Activated T-helper 1 cell treated with anti-CD3 and anti-CD28 coated beads, Interleukin-2, amount 50 U/mL, for 16 hours (primary cell): ENCODE measurements at places on chromosomes 12 and 14.

DNA sequence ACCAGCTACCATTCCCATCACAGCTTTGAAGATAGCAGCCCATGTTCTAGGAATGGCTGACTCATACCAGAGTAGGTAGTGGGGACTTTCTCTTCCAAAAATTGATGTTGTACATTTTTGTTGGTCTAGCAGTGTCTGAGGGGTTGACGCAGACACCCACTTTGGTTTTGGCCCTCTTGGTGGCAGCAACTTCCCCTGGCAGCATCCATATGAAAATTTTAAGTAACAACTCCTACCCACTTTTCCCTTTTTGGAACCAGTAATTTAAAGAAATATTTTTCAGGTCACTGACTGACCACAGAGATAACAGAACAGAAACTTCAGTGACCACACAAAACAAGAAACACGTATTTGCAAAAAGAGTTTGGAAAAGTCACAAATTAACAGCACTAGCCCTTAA lies 162.0 kb upstream of the TMCC3 start:
- no peak for DNase-seq

- no peak for DNase-seq
These were observed 9.6 kb downstream of the C12orf76 start for GRCh38 chr12:110038741-110039084.

DNA sequence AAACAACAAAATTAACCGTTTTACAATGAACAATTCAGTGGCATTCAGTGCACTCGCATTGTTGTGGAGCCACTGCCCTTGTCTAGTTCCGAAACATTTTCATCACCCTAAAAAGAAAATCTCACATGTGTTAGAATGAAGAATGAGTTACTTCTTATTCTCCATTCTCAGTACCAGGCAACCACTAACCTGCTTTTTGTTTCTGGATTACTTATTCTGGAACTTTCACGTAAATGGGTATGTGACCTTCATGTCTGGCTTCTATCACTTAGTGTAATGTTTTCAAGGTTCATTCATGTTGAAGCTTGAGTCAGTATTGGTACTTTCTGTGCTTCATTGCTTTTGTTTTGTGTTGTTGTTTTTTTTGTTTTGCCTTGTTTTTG lies 15.6 kb downstream of the RCOR1 start:
- DNase-seq: no peak

- DNase-seq: no peak
These were observed 753 bp downstream of the CSRNP2 start for GRCh38 chr12:51082561-51083125.

DNA sequence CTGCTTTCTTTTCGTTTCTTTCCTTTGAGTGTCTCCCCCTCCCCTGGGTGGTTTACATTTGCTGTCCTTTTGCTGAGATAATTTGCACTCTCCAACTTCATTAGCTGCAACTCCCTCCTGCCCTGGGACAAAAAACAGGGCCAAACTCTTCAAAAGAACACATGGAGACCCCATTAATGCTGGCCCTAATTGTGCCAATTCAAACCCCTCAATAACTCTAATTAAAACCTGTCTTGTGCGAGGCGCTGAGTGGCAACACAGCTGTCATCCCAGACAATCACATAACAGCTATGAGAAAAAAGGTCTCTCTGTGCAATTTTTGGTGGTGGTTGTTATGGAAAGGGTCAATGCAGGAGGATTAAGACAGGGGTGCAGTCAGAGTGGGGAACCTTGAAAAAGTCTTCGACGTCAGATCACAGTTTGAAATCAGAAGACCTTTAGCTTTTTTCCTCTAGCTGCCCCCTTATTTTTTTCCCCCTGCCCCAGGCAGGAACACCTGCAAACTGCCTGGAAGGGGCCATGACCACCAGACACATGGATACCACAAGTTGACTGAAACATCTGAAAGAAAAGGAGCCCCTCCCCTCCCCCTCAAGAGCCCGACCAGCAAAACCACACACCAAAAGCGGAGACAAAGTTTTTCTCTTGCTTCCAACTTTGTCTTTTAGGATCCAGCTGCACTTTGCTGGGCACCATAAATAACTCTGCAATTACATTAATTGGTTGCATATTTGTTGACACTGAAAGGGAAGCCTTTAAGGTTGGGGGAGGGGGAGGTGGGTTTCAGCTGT lies 26.5 kb upstream of the SMOC1 start:
- DNase-seq: no peak

DNA sequence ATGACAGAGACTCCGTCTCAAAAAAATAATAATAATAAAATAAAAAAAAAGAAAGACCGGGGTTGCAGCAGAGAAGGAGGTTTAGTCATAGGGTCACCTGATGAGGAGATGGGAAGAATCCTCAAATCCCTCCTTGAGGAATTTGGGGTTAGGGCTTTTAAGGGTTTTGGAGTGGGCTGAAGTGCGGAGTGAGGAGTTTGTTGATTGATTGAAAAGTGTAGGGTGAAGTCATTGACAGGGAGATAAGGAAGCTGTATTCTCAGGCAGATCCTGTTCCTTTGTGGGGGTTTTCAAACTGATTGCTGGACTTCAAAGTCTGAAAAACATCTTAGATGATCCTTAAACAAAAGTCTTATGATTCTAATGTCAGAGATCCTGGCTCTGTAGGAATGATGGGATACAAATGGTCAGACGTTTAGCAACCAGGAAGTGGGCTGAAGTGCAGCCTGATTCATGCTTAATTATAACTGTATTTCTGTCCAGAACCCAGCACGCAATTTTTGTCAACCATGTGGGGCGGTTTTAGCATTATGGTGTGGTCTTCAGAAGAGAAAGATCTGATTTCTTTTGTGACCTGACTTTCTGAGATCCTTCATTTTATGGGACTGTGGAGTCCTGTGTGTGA lies 16.0 kb downstream of the FNTB start:
- DNase-seq: no peak

GRCh38 chr14:104954746-104955395 lies 23.3 kb downstream of the AHNAK2 start:
- no peak for DNase-seq

- DNase-seq: no peak
These were observed 448.6 kb downstream of the FUT8 start for GRCh38 chr14:65860956-65861611.

DNA sequence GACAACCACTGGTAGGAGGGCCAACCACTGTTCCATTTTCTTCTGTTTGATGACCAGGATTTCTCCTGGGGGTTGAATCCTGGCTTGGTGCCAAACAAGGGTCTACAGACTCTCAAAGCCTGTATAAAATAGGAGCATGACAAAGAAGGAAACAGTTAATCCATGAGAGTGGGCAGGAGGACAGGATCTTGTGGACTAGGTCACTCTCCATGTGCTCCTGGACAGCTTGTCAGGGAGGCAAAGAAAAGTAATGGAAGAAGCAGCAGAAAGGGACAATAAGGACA lies 243.7 kb downstream of the AKAP6 start:
- DNase-seq: no peak

DNA sequence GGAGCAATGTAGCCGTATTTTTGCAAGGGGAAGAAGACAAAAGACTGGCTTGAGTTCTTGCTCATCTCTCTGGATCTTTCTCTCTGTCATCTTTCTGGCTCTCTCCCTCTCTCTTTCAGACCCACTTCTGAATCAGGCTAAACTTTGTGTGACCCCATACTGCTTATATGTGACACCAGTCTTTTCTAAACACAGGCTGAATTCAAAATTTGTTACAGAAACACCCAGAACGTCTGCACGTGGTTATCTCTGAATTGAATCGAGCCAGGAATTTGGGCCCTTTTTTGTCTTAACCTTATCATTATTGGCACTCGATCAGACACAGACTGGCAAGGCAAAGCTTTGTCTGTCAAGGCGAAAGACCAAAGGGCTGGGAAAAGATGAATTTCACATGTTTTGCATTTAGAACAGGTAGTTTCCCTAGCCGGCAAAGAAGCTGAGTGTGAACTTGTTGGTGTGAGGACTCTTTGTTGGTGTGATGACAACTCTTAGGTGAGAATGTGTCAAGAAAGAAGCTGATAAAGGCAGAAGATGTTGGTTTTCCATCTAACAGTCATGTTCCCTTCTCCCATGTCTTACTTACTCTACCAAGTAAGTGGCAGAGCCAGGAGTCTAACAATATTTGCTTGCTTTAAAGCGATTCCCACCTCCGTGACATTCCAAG lies 150.2 kb upstream of the RFLNA start:
- DNase-seq: no peak

DNA sequence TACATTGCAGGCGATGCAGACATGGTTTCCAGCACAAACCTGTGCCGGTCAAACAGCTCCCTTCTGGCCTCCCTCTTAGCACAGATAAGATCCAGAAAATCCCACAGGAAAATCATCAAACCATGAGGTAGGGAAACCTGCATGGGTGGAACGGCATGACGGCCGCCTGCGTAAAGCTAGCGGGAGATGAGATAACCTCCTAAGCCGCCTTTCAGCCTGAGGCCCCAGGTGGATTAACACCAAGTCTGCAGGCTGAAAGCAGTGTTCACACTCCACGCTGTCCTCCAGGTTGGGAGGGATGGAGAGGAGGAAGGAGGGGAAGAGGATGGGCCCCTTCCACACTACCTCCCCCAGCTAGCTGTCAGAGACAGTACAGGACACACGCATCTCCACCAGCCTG lies 63.8 kb downstream of the TSPAN11 start:
- DNase-seq: no peak

DNA sequence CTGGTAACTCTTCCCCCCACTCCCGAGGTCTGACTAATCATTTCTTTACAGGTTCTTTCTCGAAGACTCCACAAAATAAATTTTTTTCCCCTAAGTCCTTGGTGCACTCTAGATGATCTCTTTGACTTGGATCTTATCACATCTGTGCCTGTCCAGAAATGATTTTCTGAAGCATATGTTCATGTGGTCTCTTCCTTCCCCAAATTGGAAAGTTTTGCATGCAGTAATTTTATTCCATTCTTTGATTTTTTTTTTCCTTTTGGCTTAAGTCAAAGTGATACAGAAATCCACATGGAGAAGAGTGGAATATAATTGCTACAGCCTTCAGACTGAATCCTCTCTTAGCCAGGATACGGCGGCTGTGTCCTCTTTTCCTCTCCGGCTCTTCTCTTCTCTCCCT lies 213.3 kb downstream of the BMP4 start:
- DNase-seq: no peak

- peak; percentile 15 for DNase-seq
These were observed 966 bp downstream of the SINHCAF start for GRCh38 chr12:31324845-31325523.

- no peak for DNase-seq
These were observed 794.3 kb upstream of the NOVA1 start for GRCh38 chr14:27392153-27392552.

DNA sequence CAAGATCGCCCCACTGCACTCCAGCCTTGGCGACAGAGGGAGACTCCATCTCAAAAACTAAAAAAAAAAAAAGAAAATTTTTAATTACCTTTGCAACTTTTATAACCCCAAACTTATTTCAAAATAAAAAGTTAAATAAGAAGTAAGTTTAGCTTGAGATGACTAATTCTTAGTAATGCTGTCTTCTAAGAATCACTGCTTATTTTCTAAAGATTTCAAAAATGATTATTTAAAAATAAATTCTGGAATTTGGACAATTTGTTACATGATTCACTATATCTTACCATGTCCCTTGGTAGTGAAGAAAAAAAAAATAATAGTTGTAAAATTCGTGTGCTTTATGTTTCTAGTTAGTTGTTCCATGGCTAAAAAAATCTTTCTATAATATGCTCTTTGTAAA lies 11.6 kb upstream of the HECTD1 start:
- no peak for DNase-seq

DNA sequence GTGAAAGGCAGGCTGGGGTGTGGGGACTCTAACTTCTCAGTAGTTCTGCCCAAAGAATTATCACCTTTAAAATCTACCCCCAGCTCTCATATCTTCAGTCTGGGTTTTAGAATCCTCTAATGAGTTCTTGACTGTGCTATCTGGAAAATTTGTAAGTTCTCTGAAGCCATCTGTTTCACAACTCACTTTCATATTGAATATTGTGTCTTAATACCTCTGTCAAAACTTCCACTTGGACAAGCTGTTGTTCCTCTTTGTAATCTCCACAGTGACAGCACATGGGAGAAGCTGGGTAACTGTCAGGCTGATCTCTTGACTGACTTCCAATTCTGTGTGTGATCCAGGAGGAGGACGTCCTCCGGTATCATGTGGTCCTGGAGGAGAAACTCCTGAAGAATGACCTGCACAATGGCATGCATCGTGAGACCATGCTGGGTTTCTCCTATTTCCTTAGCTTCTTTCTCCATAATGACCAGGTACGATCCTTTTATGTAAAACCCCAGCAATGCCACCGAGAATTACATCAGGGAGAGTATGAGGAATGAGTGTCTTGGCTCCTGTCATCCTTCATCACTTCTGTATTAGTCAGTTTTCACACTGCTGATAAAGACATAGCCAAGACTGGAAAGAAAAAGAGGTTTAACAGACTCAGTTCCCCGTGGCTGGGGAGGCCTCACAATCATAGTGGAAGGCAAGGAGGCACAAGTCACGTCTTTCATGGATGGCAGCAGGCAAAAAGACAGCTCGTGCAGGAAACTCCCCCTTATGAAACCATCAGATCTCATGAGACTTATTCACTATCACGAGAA lies 111.9 kb downstream of the STAB2 start:
- DNase-seq: no peak

GRCh38 chr12:41715256-41715655 lies 429.4 kb downstream of the GXYLT1 start:
- no peak for DNase-seq

GRCh38 chr14:93458234-93458633 lies 27.5 kb downstream of the UNC79 start:
- DNase-seq: no peak

GRCh38 chr12:6912164-6912935 lies 2.0 kb upstream of the ENO2 start:
- no peak for DNase-seq
